ENCODE measurements at places on chromosomes 7 and 10. TPM values are rescaled to one million over a fixed set of nuclear protein-coding genes. Genes with fewer than 3 reads are reported as not detected.

- no peaks in the 10 kb centered on the region for H3K4me1 ChIP-seq
- no peak overlapping the region for H3K27ac ChIP-seq
- no peak overlapping the region for H3K4me3 ChIP-seq
- H3K36me3 ChIP-seq = no peaks in the 10 kb centered on the region
- DNase-seq = no peak
These were observed 147.0 kb upstream of the FAM20C start for GRCh38 chr7:45106-46090.

DNA sequence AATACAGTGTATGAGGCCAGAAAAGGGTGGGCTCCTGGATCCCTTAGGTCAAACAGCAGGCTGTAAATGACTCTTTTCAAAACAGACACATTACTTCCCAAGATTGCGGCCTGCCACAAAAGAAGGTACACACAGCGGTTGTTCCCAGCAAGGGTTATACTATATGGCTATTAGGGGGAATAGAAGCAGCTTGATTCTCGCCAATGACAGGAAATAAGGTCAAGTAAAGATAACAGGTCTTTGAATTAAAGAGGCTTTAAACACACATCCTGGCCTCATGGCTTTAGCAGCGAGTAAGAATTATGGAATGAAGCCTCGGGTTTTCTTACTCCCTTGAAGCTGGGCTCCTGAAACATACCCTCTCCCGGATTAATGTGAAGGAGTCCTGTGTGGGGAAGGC, 58.3 kb downstream of the CYP26A1 start:
- no peaks in the 10 kb centered on the region for H3K36me3 ChIP-seq
- no peaks in the 10 kb centered on the region for H3K27me3 ChIP-seq
- no peak for DNase-seq
- no peaks in the 10 kb centered on the region for H3K4me1 ChIP-seq
- no peak overlapping the region for H3K27ac ChIP-seq
- no peak overlapping the region for H3K4me3 ChIP-seq

GRCh38 chr7:50212666-50213621, 91.6 kb upstream of the IKZF1 start:
- no peak overlapping the region for H3K4me3 ChIP-seq
- no peaks in the 10 kb centered on the region for H3K27me3 ChIP-seq
- H3K27ac ChIP-seq = no peak overlapping the region
- no peak for DNase-seq

- no peak overlapping the region for H3K27ac ChIP-seq
- no peaks in the 10 kb centered on the region for H3K27me3 ChIP-seq
- H3K4me3 ChIP-seq = no peak overlapping the region
- no peak for DNase-seq
- no peaks in the 10 kb centered on the region for H3K36me3 ChIP-seq
These were observed 299.1 kb downstream of the GRID1 start for GRCh38 chr10:86067436-86068050.

DNA sequence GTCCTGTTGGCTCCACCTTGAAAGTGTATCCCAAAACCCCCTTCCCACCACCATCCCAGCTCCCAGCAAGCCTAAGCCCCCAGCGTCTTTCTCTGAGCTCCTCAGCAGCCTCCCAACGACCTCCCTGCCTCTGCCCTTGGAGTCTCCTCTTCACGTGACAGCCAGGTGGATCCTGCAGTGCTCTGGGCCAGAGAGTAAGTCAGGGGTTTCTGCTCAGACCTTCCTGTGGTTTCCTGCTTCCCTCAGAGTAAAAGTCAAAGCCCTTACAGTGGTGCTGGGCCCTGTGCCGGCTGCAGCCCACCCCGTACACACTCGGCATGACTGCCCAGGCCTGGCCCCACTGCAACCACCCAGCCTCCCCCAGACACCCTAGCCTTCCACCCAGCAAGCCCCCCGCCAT, 51.9 kb downstream of the OAT start:
- no peak overlapping the region for H3K4me3 ChIP-seq
- H3K36me3 ChIP-seq = no peaks in the 10 kb centered on the region
- no peaks in the 10 kb centered on the region for H3K27me3 ChIP-seq
- no peak overlapping the region for H3K27ac ChIP-seq
- no peaks in the 10 kb centered on the region for H3K4me1 ChIP-seq
- DNase-seq = no peak

- DNase-seq = no peak
- no peak overlapping the region for H3K27ac ChIP-seq
- no peak overlapping the region for H3K4me3 ChIP-seq
- H3K36me3 ChIP-seq = no peaks in the 10 kb centered on the region
- H3K27me3 ChIP-seq = no peaks in the 10 kb centered on the region
These were observed 71.5 kb upstream of the LRRC4 start for GRCh38 chr7:128102490-128103291.

GRCh38 chr7:99132595-99133321, 11.2 kb downstream of the SMURF1 start:
- no peaks in the 10 kb centered on the region for H3K27me3 ChIP-seq
- no peak overlapping the region for H3K27ac ChIP-seq
- H3K4me3 ChIP-seq = no peak overlapping the region
- DNase-seq = no peak
- peaks cover 89% of the 10 kb centered on the region for H3K4me1 ChIP-seq

DNA sequence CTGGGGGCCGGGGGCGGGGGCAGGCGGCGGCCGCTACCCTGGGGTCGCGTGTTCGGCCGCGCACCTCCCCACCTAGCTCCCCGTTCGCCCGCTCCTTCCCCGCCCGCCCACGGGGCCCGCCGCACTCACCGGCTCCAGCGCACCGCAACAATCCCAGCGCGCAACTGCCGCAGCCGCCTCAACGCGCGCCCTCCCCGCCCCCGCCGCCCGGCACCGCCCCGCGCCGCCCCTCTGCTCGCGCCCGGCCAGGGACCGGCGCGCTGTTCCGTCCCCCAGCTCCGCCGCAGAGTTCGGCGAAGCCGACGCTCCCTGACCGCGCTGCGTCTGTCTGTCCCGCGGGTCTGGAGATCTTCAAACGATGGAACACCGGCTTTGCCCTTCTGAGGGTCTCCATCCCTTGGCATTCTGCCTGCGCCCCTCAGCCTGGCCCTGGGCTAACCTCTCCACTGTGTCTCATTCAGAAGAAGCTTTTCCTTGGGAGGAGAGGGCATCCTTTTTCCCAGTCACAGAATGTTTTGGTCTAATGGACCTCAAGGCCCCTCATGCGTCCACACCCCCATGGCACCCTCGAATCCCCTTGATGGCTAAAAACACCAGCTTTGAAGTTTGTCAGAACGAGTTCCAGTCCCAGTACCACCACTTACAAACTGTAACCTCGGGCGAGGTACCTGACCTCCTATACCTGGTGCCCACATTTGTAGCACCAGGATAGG, at the start of gene NT5C2:
Gene NT5C2 (minus strand): TSS at position 166 of the 713 bp plus-strand sequence. CDS start 18,314 bp downstream, outside the sequence.
- H3K36me3 ChIP-seq = no peaks in the 10 kb centered on the region
- peak within 1 kb of the TSS; percentile 91 for H3K4me3 ChIP-seq
- H3K27me3 ChIP-seq = no peaks in the 10 kb centered on the region

GRCh38 chr10:4070921-4071660, 286.1 kb upstream of the KLF6 start:
- no peaks in the 10 kb centered on the region for H3K36me3 ChIP-seq
- H3K4me1 ChIP-seq = peaks cover 52% of the 10 kb centered on the region
- peak; percentile 74 for DNase-seq
- no peaks in the 10 kb centered on the region for H3K27me3 ChIP-seq
- no peak overlapping the region for H3K27ac ChIP-seq

DNA sequence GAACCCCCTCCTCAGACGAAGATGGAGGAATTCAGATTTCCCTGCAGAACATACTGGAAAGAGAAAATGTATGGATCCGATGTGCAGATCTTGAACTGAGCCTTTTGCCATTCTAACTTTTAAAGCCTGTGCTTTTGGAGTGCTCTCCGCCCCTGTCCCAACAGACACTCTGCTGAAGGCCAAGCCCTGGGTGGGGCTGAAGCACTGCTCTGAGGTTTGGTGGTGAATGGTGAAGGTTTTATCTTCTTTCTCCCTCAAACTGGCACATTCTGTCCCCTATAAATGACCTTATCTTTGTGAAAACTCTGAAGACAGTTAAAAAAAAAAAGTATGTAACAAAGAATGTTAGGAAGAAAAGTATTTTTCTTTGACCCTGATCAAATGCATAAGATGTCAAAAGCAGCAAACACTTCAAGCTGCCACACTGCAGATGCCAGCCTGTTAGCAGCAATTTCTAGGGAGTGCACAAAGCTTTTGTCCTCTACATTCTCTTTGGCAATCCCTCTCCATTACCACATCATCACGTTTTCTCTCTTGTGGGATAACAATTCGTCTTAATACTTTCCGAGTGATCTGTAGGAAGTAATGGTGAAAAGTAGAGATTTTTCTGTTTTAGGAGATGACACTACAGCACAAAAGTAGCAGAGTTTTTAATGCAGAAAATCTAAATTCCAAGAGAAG, 137.3 kb upstream of the CCDC6 start:
- no peak for DNase-seq
- H3K4me1 ChIP-seq = peaks cover 24% of the 10 kb centered on the region
- H3K4me3 ChIP-seq = no peak overlapping the region
- H3K36me3 ChIP-seq = no peaks in the 10 kb centered on the region
- no peaks in the 10 kb centered on the region for H3K27me3 ChIP-seq
- no peak overlapping the region for H3K27ac ChIP-seq

DNA sequence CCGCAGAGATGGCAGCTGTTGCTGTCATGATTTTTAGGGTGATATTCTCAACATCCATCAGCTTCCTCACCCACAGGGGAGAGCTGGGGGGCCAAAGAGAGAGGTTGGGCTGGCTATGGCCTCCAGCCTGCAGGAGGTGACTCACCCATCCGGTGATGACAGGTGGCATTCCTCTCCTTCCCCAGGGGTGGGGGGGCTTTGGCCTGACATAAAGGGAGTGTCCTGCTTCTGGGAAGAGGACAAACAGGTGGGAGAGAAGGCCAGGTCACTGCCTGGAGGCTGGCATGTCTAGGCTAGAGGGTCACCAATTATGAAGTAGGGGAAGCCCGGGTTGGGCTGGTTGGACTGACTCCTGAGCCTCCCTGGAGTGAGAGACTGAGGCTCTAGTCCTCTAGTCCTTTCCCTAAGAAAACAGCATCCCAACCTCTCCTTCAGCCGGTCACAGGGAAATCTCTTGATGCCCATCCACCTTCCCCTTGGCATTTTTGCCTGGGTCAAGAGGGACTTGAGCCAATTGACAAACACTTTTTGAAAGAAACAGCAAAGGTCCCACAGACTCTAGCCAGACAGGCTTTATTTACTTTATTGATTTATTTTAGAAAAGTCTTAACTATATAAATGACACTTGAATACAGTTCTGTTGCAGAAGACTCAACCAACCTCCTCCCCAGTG, 79.8 kb upstream of the ZNF716 start:
- H3K27ac ChIP-seq = no peak overlapping the region
- H3K36me3 ChIP-seq = no peaks in the 10 kb centered on the region
- H3K4me3 ChIP-seq = no peak overlapping the region
- no peaks in the 10 kb centered on the region for H3K4me1 ChIP-seq
- no peaks in the 10 kb centered on the region for H3K27me3 ChIP-seq

DNA sequence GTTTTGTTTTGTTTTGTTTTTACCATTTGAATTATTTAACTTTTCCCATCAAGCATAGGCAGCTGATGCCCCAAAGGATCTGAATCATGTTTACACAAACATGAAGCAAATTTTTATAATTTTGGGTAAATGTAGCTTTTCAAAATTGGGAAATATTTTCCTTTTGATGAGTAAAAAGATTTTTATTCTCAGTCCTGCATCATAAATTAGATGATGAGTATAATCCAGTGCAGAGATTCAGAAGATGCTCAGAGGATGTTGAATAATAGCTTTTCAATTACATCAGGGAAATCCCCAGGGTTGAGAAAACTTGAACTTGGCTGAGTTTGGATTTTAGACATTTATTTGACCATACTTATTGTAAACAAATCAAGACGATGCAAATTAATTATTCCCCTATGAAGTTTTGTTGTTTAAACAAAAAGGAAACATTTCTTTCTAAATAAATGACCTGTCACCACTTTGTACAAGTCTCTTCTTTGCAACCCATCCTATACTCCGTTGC, 121.7 kb downstream of the FAM204A start:
- H3K4me1 ChIP-seq = no peaks in the 10 kb centered on the region
- no peak overlapping the region for H3K27ac ChIP-seq
- H3K27me3 ChIP-seq = no peaks in the 10 kb centered on the region
- H3K36me3 ChIP-seq = no peaks in the 10 kb centered on the region

DNA sequence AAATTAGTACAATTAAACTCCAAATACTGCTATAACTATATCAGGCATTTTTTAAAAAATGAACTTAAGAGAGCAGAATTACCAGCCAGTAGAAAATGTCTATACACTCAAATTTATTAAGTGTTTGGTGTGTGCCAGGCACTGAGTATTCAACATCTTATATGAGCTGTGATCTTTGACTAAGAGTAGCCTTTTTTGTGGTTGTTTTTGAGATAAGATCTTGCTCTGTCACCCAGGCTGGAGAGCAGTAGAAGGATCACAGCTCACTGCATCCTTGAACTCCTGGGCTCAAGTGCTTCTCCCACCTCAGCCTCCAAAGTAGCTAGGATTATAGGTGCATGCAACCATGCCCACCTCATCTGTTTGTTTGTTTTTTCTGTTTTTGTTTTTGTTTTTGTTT, 102.5 kb upstream of the CELF2 start:
- H3K4me1 ChIP-seq = peaks cover 8% of the 10 kb centered on the region
- H3K36me3 ChIP-seq = no peaks in the 10 kb centered on the region
- DNase-seq = no peak
- H3K27me3 ChIP-seq = no peaks in the 10 kb centered on the region
- no peak overlapping the region for H3K27ac ChIP-seq

DNA sequence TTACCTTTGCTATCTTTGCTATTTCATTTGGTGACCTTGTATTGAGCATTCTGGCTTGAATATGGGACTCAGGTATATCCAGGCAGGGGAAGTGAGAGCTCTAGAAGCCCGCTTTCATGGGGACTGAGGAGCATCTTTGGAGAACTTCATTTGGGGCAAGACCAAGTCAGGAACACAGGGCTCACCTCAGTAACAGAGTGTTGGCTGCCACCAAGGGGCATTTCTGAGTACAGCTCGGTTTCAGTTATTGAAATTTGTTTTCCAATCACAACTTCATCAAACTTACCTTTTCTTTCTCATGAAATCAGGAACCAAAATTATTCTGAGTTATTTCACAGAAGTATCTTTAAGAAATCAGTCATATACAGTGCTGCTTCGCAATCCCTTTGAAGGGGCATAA, 337.2 kb downstream of the C7orf25 start:
- H3K27me3 ChIP-seq = no peaks in the 10 kb centered on the region
- no peak overlapping the region for H3K4me3 ChIP-seq
- H3K4me1 ChIP-seq = peaks cover 22% of the 10 kb centered on the region
- no peak for DNase-seq

DNA sequence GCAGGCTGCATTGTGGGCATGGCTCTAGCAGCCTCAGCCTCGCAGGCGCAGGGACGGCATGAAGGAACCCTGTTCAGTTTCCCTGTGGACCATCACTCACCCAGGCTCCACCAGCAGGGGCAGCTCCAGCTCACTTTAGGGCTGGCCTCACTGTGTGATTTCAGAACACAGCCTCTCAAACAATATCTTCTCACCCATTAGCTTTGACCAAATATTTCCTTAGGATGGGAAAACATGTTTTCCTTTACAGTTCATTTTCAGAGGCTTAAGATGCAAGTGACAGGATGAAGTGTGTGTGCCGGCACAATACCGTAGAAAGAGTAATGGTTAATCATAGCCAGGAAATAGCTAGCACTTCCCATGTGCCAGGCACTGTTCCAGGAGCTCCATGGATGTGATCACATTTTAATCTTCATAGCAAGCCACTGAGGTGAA, 58.2 kb downstream of the LANCL2 start:
- H3K27ac ChIP-seq = no peak overlapping the region
- H3K4me1 ChIP-seq = no peaks in the 10 kb centered on the region
- DNase-seq = no peak
- H3K36me3 ChIP-seq = no peaks in the 10 kb centered on the region

GRCh38 chr10:42112331-42113157, 525.8 kb downstream of the ZNF33B start:
- no peak overlapping the region for H3K27ac ChIP-seq
- no peaks in the 10 kb centered on the region for H3K36me3 ChIP-seq
- no peak for DNase-seq

Gene INMT
- total RNA-seq = 5.6 TPM

Gene SLC39A12
- total RNA-seq = not detected

Gene MOGAT3
- total RNA-seq = not detected

Gene LIPJ
- not detected for total RNA-seq

Gene LRMDA
- 22.6 TPM for total RNA-seq

Data from vagina (tissue), 2 donors.